ENCODE measurements at places on chromosomes 2 and 18. TPM values are rescaled to one million over a fixed set of nuclear protein-coding genes. Genes with fewer than 3 reads are reported as not detected.

The CD8B2 gene
- 0.62 TPM for total RNA-seq

GRCh38 chr18:43534511-43534910, 257.2 kb upstream of the SYT4 start:
- no peak overlapping the region for H3K27ac ChIP-seq
- no peaks in the 10 kb centered on the region for H3K36me3 ChIP-seq
- H3K4me3 ChIP-seq = no peak overlapping the region

DNA sequence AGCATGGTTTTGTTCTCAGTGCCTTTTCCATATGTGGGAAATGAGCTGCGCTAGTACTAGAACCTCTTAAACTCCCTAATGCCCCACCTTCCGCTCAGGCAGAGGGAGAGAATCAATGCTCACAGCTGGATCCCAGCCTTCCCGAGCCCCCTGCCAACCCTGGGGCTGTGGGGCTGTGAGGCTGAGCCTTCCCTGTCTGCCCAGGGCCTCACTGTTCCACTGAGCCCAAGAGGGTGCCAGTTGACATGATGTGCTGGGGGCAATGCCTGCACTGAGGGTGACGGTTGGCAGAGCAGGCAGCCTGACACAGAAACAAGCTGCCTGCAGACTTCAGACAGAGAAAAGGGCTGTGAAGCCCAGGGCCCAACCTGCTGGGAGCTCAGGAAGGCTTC, 602.4 kb upstream of the RAB6C start:
- H3K4me3 ChIP-seq = no peak overlapping the region
- H3K36me3 ChIP-seq = no peaks in the 10 kb centered on the region
- DNase-seq = no peak

The SPEG gene
- total RNA-seq = 6.9 TPM

The LCT gene
- 0.19 TPM for total RNA-seq

DNA sequence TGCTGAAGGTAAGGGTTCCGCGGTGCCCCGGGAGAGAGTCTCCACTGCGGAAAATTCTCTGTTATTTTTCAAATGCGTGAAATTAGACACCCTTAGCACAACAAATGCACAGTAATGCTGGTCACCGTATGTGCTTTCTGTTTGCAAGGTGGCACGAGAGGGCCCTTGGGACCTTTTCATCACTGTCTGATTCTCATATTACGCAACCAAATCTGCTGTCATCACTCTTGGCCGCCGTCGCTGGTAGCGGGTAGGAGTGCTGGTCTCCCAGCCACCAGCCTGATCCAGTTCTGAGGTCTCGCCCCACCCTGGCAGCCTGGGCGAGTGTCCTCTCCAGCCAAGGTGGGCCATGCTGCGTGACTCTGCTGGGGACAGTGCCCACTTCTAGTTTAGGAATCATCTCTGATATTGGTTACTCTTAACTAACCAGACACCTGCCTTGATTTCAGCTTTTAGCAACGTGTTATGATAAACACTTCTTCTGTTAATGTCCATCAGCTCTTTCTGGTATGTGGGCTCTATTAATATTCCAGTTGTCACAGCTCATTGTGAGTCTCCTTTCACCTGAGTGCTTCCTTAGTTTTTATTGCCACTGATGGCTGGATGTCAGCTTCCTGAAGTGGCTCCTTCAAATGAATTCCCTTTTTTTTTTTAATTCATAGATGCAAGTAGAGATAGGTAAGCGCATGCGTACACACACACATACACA, 199.4 kb downstream of the GBX2 start:
- H3K4me3 ChIP-seq = no peak overlapping the region
- no peak for DNase-seq
- H3K27me3 ChIP-seq = peaks cover 18% of the 10 kb centered on the region
- no peaks in the 10 kb centered on the region for H3K4me1 ChIP-seq
- H3K27ac ChIP-seq = no peak overlapping the region
- no peaks in the 10 kb centered on the region for H3K36me3 ChIP-seq

GRCh38 chr18:69622184-69622583, 221.5 kb downstream of the DOK6 start:
- H3K27ac ChIP-seq = no peak overlapping the region
- peaks cover 7% of the 10 kb centered on the region for H3K27me3 ChIP-seq
- no peak overlapping the region for H3K4me3 ChIP-seq
- DNase-seq = no peak
- H3K36me3 ChIP-seq = no peaks in the 10 kb centered on the region

GRCh38 chr18:27366151-27366550, 181.0 kb upstream of the CHST9 start:
- no peak overlapping the region for H3K27ac ChIP-seq
- H3K4me1 ChIP-seq = no peaks in the 10 kb centered on the region
- H3K27me3 ChIP-seq = no peaks in the 10 kb centered on the region
- no peak overlapping the region for H3K4me3 ChIP-seq
- no peak for DNase-seq

DNA sequence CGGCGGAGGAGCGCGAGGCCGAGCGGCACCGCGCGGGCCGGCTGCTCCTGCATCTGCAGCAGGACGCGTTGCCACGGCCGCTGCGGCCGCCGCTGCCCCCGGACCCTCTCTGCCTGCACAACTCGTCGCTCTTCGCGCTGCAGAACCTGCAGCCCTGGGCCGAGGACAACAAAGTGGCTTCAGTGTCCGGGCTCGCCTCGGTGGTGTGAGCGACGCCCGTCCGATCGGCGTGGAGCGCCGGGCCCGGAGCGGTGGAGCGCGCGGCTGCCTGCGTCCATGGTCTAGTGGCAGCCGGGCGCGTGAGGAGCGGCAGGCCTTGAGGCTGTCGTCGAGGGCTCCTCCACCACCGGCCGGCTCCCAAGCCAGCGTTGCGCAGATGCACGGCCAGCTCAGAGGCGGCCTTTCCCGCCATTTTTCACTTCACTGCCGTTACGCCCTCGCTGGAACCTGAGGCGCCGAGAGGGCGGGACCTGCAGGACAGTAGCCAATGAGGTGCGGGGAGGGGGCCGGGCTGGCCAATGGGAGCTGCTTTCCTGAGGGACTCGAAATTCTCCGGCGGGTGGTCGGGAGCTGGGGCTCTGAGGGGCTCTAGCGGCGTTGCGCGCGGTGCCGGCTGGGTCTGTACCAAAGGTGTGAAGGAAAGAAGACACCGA, 1.9 kb downstream of the TLX2 start:
- H3K27ac ChIP-seq = no peak overlapping the region
- peaks cover 81% of the 10 kb centered on the region for H3K27me3 ChIP-seq
- H3K4me1 ChIP-seq = peaks cover 21% of the 10 kb centered on the region
- H3K36me3 ChIP-seq = peaks cover 3% of the 10 kb centered on the region

- H3K4me3 ChIP-seq = no peak overlapping the region
- no peak for DNase-seq
- H3K36me3 ChIP-seq = no peaks in the 10 kb centered on the region
- no peaks in the 10 kb centered on the region for H3K4me1 ChIP-seq
- no peak overlapping the region for H3K27ac ChIP-seq
- H3K27me3 ChIP-seq = no peaks in the 10 kb centered on the region
Observed at GRCh38 chr2:211957799-211958198, 580.8 kb downstream of the ERBB4 start.

DNA sequence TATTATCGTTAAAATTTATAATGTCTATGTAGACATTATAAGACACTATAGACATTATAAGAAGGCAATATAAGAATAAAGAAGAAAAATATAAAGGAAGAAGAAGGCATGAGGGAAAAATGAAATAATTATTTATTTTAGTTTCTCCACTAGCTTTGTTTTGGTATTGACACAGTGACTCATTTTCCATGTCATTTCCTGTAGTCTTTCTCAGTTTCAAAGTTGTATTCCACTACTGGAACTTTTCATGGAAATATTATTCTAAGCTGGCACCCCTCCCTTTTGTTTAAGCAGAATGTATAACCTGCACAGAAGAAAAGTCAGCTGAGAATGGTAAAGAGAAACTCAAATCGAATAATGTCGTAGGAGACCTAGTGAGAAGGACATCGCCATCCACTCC, 234.2 kb upstream of the NETO1 start:
- DNase-seq = no peak
- no peaks in the 10 kb centered on the region for H3K36me3 ChIP-seq
- no peak overlapping the region for H3K4me3 ChIP-seq
- no peaks in the 10 kb centered on the region for H3K27me3 ChIP-seq
- no peaks in the 10 kb centered on the region for H3K4me1 ChIP-seq

- no peak overlapping the region for H3K4me3 ChIP-seq
- no peaks in the 10 kb centered on the region for H3K4me1 ChIP-seq
- peaks cover 10% of the 10 kb centered on the region for H3K27me3 ChIP-seq
- H3K27ac ChIP-seq = no peak overlapping the region
- DNase-seq = no peak
- H3K36me3 ChIP-seq = no peaks in the 10 kb centered on the region
Observed at GRCh38 chr2:224268441-224268840, 133.5 kb downstream of the FAM124B start.

DNA sequence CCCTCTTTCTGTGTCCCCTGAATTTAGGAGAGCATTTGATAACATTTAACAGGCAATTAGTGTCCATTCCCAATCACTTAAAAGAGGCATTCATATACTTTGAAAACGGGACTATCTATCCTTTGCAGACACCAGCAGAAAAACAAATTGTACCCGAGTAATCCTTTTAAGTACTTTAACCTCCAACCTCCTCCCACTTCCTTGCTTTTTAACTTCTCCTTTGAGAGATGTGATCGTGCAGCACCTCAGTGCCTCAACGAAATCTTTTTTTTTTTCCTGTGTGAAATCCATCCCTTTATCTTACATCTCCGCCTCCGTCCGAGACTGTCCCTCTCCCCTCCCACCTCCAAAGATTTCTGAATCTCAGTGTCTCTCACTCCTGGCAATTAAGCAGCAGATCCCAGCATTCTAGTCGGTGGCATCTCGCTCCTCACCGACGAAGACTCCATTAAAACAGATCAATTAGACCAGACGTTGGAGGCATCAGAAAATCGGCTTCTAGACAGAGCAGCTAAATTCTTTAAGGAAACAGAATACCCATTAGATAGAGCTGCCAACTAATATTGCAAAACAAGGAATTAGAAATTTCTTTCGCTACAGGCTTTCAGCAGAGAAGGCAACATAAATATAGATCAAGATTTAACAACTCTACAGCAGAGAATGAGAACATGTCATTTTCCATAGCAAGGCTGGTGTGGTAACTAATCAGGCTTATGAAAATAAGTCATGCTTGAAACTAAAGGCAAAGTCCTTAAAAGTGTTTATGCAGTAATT, 1.9 kb upstream of the TMEFF2 start:
- no peak for DNase-seq
- peaks cover 26% of the 10 kb centered on the region for H3K4me1 ChIP-seq
- H3K36me3 ChIP-seq = no peaks in the 10 kb centered on the region
- peaks cover 59% of the 10 kb centered on the region for H3K27me3 ChIP-seq
- no peak overlapping the region for H3K27ac ChIP-seq

DNA sequence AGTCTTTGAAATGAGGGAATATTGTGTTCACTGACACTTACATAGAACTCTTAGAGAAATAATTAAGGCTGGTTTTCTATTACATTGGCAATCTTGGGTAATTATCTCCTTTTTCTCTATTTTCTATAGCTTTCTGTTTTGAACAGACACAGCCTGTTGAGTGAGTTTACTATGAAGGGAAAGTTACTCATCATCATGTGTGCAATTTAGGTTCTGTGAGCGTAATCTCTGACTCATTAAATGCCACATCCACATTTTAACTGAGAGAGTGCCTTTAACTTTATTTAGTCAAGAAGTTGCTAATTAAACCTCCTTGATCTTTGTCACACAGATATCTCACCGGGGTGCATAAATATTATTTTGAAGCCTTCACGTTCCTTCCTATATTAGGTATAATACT, 174.0 kb upstream of the SLC8A1 start:
- no peaks in the 10 kb centered on the region for H3K4me1 ChIP-seq
- no peak overlapping the region for H3K27ac ChIP-seq
- DNase-seq = no peak
- H3K4me3 ChIP-seq = no peak overlapping the region
- H3K27me3 ChIP-seq = no peaks in the 10 kb centered on the region

All from activated T-cell treated with anti-CD3 and anti-CD28 coated beads, Interleukin-2, amount 50 U/mL, for 72 hours (primary cell).